ENCODE measurements at places on chromosomes 5 and 9.

GRCh38 chr9:107717529-107718314 is 228.2 kb upstream of the KLF4 start:
- no peak for DNase-seq

DNA sequence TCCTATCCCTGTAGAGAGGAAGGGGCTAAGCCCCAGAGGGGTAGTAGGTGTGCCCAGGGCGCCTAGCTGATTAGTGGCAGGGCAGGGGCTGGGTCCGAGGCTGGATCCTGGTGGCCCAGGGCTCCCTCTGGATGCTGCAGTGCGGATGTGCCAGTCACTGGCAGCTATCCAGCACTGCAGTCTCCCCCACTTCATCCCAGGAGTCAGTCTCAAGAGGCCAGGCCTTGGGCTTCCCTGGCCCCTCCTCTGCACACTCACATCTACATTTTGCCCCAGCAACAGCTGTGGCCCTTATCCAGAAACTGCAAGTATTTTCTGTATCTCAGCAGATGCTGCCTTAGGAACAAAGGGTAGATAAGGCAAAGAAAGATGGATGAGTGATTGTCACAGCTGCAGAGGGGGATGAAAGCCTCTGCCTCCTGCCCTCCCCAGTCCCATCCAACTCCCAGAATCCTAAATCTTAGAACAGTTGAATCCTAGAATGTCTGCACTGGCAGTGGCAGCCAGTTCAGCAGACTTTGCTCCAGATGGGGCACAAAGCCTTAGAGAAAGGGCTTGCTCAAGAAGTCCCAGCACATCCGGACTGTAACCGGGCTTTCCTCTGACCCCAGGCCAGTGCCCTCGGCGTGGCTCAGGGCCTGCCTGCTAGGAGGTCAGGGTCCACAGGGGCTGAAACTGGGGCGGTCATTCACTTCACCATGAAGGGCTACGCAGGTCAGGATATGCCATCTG is 1.6 kb downstream of the ANXA6 start:
- DNase-seq, result peak; percentile 59

DNA sequence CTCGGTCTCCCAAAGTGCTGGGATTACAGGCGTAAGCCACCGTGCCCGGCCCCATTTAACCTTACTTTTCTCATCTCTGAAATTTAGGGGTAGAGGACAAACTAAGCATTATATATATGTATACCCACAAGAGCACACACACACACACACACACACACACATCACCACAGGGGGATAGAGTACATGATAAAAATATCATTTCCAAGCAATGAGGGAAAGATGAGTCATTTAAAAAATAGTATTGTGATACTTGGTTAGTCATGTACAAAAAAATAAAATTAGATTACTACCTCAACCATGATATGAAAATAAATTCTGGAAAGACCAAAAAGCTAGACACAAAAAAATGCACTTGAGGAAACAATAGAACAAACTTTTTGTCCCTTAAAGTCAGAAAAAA is 67.2 kb downstream of the CDH18 start:
- no peak for DNase-seq

- DNase-seq, result no peak
These were observed 32.3 kb downstream of the SH3GLB2 start for GRCh38 chr9:128995791-128996190.

DNA sequence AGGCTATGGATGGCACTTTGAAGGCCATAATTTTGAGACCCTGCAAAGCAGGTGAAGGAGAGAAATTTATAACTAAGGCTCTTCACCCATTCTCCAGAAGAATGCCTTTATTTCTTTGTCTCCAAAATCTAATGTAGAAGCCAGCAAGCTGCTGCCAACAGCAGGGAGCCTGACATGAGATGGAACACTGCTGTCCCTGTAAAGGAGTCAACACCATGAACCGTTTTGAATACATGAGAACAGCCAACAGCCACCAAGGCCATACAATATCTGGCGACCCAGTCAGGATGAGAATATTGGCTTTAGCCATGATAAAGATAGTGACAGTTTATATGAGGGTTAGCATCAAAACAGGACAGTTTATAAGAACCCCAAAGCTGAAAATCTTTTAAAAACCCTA is 121.2 kb upstream of the LIFR start:
- DNase-seq, result no peak

- no peak for DNase-seq
These were observed 102.6 kb downstream of the MVB12B start for GRCh38 chr9:126429190-126429589.

DNA sequence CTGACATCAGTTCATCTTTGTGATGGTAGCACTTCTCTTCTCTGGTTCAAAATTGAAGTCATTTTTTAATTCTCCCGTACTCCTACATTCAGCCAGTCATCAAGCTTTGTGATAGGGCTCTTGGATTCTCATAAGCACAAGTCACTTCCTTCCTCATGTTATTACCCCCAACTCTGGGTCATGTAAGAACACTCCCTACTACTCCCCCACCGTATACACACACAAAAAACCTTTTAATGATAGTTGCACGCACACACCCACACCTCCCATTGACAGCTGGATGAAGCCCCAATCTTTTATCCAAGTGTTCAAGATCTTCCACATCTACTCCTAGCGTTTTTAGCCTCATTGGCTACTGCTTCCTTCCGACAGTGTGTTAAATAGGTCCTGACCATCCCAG is 16.8 kb downstream of the KDM3B start:
- no peak for DNase-seq

- no peak for DNase-seq
These were observed 90.5 kb upstream of the CDH10 start for GRCh38 chr5:24735284-24735683.

- no peak for DNase-seq
These were observed 89.9 kb upstream of the CPEB4 start for GRCh38 chr5:173798127-173798810.

Measured in right forelimb (tissue), 1 donor.